Activated naive CD8-positive, alpha-beta T cell treated with anti-CD3 and anti-CD28 coated beads, Interleukin-2, amount 50 U/mL, for 16 hours (primary cell): ENCODE measurements at places on chromosomes 2 and 18.

GRCh38 chr2:120617055-120617454 is 118.6 kb upstream of the GLI2 start:
- no peak for DNase-seq

DNA sequence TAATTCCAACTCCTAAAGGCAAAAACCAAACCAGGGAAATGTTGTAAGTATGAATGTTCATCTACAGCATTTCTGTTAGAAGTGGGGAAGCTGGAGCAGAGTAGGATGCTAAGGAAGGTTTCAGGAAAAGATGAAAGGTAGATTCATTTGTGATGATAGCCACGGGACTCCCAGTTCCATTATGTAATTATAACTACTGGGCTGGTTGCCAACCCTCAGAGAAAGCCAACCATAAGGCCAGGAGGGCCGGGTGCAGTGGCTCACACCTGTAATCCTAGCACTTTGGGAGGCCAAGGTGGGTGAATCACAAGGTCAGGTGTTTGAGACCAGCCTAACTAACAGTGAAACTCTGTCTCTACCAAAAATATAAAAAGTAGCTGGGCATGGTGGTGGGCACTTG is 288.9 kb upstream of the ETAA1 start:
- DNase-seq: no peak

GRCh38 chr2:231427116-231427515 is 31.6 kb downstream of the B3GNT7 start:
- no peak for DNase-seq

GRCh38 chr2:182446087-182446486 is 19.3 kb upstream of the PDE1A start:
- no peak for DNase-seq

GRCh38 chr2:64145119-64145518 is 899 bp upstream of the PELI1 start:
- no peak for DNase-seq

- DNase-seq: no peak
Observed at GRCh38 chr2:65465124-65465523, 32.7 kb upstream of the SPRED2 start.

- no peak for DNase-seq
Observed at GRCh38 chr2:144490017-144490416, 29.9 kb downstream of the ZEB2 start.

GRCh38 chr18:26046419-26047077 is 43.9 kb downstream of the SS18 start:
- no peak for DNase-seq

DNA sequence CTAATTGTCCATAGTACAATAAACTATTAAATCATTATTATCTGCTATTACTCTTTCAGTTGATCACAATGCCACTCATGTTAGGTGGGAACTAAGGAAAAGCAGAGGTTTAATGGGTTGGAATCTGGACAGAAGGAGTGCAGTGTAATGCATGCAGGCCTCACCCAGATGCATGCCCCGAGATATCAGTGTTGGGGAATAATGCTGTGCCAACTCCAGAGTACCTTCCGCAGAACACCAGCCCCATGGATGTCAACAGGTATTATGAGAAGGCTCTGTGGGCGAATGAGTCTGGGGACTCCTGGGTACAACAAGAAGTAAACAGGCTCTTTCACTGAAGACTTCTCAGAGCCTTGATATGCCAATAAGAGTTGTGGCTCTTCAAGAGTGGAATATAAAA is 377.4 kb downstream of the ALK start:
- DNase-seq: no peak

DNA sequence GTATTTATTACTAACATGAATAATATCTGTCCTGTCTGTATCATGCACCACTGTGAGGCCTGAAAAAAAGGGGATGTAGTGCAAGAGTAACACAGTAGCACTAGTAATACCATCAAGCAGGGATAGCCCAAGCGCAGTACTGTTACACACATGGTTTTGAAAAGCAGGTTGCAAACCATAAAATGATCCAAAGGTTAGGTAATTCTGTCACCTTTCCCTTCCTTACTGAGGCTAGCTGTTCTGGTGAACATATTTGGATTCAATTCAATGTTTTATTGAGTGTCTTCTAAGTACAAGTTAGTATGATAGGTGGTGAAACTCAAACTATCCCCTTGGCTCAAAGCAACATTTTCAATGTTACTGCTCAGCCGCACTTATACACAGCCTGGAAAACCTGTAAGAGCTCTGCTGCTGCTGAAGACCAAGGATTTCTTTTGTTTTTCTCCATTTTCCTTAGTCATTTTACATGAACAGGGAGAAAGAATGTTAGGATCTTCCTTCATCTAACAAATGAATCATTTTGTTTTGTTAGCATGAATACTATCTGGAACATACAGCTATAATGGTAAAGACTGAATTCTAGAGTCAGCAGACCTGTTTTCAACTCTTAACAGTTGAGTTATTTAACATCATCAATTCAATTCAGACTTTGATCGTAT is 102.5 kb upstream of the ITPRID2 start:
- no peak for DNase-seq

GRCh38 chr2:54029721-54030395 is 59.1 kb upstream of the PSME4 start:
- no peak for DNase-seq

- DNase-seq: no peak
Observed at GRCh38 chr18:4276953-4277585, 178.0 kb downstream of the DLGAP1 start.

DNA sequence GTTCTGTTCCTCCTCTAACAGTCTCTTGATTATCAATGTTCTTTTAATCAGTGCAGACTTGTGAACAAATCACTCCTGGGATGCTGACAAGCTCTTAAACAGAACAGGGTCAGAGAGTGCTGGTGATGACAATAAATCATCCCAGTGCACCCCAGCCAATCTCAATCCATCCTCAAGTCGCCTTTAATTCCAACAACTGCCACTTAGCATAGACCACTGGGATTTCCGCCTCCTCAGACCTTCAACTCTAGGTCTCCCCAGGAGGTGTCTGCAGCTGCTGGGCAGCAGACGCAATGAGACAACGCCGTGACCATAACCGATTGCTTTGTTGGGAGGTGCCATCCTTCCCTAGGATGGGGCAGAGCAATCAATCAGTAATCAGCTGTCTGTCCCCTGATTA is 184.2 kb upstream of the ACAA2 start:
- DNase-seq: no peak
